ENCODE measurements at places on chromosomes 5 and 9. TPM values are rescaled to one million over a fixed set of nuclear protein-coding genes. Genes with fewer than 3 reads are reported as not detected.

SPATA31C1 gene
- 0.14 TPM for total RNA-seq

TMEM215 gene
- not detected for total RNA-seq

MBLAC2 gene
- 3.6 TPM for total RNA-seq

ANP32B gene
- 35.8 TPM for total RNA-seq

SLF1 gene
- 13.1 TPM for total RNA-seq

FST gene
- 0.14 TPM for total RNA-seq

C8G gene
- total RNA-seq = not detected

DNA sequence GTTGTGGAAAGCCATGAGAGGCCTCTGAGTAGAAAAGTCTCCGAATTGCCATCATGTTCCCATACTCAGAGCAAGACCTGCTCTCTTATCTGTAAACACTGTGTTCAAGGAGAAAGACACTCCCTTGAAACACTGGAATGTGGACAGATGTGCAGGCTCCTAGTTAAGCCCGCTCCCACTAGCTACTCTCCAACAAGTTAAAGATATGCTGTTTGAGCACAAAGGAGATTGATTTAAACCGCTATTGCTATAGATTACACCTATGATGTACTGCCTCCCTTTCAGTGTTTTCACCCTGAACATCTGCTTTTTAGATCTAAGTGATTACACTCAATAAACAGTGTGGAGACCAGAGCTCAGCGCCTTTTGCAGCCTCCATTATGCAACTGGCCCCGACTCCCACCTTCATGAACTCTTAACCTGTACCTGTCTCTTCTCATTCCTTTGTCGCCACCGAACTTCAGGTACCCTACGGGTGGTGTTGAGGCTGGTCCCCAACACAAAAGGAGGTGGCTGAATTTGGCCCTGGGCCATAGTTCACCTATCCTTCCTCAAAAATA lies 47.5 kb downstream of the TMEM245 start:
- DNase-seq = no peak

- peak; percentile 30 for DNase-seq
These were observed 122.3 kb upstream of the RAI14 start for GRCh38 chr5:34533582-34534522.

DNA sequence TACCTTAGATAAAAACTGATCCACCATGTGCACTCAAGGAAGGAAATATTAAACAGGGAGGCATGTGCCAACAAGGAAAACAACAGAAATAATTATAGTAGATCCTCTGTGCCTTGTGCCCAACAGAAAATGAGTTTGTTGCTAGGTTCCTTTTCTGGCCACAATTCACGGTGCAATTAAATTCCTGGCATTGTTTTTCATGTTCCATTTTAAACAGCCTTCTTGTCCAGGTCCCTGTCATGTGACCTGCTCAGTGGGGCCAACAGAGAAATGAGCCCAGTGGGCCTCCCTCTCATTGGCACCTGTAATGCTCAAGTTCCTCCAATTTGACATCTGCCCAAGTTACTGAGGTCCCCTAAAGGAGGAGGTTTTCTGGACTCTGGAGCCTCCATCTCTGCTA lies 56.5 kb downstream of the SPOCK1 start:
- no peak for DNase-seq

- DNase-seq = no peak
These were observed 62.0 kb upstream of the PHF24 start for GRCh38 chr9:34896112-34896511.

DNA sequence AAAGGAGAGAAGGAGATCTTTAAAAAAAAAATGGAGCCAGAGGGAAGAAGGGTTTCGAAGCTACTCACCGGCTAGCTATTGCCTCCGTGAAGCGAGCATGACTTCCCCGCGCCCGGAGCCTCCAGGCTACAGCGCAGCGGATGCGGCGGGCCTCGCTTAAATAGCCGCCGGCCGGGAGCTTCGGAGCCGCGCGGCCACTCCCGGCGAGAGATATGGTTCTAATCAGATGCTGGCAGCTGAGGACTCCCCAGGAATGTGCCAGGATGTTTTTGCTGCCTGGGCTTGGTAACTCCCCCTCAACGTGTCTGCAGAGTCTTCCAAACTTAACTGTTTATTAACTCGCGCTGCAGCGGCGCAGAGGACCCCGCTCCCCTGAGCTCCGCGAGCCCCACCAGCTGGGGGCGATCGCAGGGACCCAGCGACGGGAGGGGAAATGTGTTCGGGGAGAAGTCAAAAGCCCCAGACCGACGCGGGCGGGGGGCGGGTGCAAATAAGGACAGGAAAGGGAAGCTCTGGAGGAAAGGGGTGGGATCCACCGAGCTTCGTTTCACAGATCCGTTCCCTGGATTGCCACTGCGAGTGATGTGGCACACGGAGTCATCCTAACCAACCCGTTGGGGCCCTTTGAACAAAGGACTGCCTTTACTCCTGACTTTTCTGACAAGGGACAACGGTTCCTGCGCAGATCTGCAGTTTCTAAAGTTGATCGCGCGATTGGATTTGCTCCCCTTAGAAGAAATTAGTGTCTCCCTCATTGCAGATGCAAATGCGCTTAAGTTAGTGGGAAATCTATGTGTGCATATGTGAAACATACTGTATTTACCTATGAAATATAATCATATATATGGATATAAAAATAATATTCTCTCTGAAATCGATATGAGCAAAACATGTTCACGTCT lies at the start of gene DAB2:
TSS of gene DAB2 (minus strand) at position 245 of the 902 bp plus-strand sequence. CDS start 30,660 bp downstream, outside the sequence.
- DNase-seq = peak; percentile 72

DNA sequence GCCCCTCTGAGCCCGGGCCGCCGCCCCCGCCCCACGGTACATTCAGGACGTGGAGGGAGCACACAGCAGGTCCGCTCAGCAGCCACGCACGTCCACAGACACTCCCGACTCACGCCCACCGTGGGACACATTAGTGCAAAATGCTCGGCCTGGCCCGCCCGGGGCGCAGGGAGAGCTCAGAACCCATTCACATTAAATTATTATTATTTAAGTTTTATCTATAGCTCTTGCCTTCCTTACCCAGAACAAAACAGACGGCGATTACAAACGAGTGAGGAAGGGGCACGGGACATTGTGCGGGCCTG lies 47.5 kb upstream of the UBAC1 start:
- no peak for DNase-seq

GRCh38 chr9:124878518-124878917 lies 16.6 kb downstream of the ARPC5L start:
- no peak for DNase-seq

DNA sequence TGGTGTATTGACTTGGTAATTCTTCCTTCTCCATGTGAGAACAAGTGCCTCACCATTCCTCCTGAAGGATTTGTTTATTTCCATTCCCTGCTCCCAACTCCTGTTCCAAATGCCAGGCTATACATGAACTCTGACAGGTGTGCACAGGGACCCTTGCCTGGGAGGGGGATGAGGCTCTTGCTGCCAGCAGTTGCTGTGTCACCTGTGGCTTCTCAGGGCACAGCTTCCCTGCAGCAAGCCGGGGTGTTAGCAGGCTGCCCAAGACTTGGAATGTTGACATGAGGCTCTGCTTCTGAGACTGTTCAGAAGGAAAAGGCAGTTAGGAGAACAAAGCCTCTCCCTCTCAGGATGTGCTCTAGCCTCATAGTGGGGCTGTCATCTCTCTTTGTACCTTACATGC lies 131.3 kb downstream of the DOCK2 start:
- DNase-seq = no peak

DNA sequence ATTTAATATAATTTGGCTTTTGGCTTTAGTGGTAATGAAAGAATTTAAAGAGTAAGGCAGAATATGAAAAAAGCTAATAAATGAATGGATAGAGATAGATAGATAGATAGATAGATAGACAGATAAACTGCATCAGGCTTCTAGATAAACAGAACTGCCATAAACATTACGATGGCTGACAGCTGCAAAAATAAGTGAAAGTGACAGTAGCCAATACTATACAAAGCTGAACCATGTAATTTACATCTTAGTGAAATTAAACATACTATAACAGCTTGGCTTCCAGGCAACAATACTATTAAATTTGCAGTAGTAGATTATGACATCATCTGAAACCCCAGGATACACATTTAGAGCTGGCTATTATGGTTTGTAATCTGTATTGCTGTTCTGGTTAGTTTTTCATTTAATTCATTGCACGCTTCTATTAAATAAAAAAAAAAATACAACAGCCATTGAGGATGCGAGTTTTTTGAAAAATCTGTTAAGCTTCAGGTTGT lies 1354.8 kb downstream of the PTPRD start:
- no peak for DNase-seq

DNA sequence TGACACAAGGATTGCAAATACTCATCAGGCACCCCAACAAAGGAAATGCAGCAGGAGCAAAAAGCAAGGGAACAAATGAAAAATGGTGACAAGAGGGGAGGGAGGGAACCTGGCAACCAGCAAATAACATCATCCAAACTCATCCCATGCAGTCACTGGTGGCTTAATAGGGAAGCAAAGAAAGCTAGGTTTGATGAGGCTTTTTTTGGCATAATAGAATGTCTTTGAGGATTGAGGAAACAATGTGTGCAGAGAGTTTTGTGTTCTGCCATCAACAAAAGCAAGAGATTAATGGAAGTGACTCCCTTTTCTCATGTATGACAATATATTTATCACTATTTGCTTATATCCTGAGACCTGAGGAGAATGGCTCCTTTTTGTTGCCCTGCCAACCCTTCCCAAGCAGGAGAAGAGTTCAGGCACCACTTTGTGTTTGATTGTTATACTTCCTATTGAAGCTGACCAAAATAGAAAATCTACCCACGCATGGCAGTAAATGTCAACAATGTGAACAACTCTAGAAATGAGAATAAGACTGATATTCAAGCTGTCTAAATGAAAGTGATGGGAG lies 375.7 kb downstream of the CAAP1 start:
- DNase-seq = no peak

- DNase-seq = no peak
These were observed 21.7 kb downstream of the RMI1 start for GRCh38 chr9:84002344-84002743.

GRCh38 chr9:19409401-19410194 lies 789 bp downstream of the ACER2 start:
- DNase-seq = no peak

DNA sequence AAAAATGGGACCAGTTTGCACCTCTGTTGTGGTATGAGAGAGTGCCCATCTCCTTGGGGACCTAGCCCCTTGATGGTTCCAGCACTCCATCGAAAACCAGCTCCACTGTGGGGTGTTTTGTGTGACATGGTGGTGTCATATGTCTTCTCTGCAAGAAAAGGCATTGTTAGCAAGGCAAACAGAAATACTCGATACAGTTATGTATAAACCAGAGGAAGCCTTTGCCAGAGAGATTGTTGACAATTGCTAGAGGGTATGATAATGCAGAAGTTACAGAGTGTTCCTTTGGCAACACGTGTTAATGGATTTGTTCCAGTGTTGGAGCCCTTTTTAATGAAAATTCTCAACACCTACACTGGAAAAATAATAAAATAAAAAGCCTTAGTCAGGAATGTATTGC lies 270.4 kb upstream of the DMRT1 start:
- peak; percentile 53 for DNase-seq

GRCh38 chr5:4198461-4198860 lies 602.8 kb downstream of the IRX1 start:
- DNase-seq = no peak

GRCh38 chr5:42894057-42894456 lies 82.4 kb upstream of the SELENOP start:
- DNase-seq = no peak

DNA sequence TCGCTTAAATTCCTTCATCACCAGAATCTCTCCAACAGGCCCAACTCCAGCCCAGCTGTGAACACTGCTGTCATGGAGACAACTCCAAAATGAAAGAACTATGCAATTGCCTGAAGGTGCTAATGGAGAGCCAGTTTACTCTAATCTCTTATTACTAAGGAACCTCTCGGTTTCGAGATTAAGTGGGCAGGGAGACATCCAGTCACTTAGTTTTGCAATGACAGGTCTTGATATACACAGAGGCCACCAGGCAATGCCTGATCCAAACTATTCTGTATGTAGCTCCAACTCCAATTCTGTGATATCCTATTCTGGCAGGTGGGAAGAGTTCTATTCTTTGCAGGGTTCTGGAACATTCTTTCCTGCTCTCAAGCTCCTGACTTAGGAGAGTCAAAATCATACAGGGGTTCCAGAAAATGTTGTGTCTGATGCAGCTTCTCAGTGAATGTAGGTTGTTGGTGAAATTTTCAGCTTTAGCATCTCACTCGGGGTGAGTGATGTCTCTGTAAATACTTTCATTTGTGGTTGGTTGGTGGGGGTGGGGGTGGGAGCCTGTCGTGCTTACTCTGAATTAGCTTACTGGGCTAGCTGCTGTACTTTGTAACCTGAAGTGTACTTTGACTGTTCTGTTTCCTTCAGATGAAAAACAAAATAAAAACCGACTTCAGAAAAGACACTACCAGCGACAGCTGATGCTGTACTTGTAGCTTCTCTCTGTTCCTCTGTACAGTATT lies 170.9 kb downstream of the PALM2AKAP2 start:
- no peak for DNase-seq

- no peak for DNase-seq
These were observed 38.7 kb downstream of the JAKMIP2 start for GRCh38 chr5:147743678-147744374.

DNA sequence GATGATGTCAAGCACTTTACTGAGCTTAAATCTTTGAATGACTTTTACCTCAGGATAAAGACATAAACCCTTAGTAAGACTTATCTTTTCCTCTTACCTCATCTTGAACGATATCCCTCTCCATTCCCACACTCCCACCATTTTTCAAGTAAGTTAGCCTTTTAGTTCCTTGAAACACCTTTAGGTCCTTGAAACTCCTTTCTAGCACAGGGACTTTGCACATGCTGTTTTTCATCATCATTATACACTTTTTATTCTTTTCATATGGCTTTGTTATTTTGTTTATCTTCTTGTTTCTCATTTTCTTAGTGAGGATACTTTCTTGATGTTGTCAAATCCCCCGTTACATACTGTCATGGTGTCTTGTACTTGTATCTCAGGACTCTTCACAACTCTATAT lies 24.8 kb downstream of the YTHDC2 start:
- DNase-seq = no peak

GRCh38 chr9:114311571-114312512 lies 11.1 kb upstream of the ORM1 start:
- DNase-seq = no peak

GRCh38 chr5:79011219-79011836 lies 26.2 kb upstream of the ARSB start:
- no peak for DNase-seq

GRCh38 chr9:134536101-134536900 lies 105.3 kb upstream of the COL5A1 start:
- no peak for DNase-seq

All from epithelial cell of proximal tubule (primary cell).